ENCODE measurements at places on chromosomes 4 and X. TPM values are rescaled to one million over a fixed set of nuclear protein-coding genes. Genes with fewer than 3 reads are reported as not detected.

DNA sequence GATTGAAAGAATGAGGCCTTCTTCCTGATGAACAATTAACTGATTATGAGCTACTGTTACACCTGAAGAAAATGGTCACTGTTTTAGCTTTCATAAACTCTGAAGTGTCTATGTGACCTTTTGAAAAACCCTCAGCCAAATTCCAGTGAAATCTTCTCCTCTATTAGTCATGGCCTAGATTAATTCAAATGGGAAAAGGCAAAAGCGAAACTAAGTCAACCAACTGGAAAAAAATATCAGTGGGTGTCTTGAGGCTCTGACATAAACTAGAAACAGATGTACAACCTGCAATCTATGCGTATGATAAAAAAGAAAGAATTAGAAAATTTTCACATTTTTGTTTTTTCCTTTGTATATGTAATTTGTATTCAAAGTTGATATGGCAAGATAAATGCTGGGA, 169.4 kb upstream of the BANK1 start:
- H3K27ac ChIP-seq: no peak overlapping the region
- no peak overlapping the region for H3K4me3 ChIP-seq
- H3K4me1 ChIP-seq: no peaks in the 10 kb centered on the region
- H3K27me3 ChIP-seq: no peaks in the 10 kb centered on the region

The ADH1A gene
- not detected for total RNA-seq

DNA sequence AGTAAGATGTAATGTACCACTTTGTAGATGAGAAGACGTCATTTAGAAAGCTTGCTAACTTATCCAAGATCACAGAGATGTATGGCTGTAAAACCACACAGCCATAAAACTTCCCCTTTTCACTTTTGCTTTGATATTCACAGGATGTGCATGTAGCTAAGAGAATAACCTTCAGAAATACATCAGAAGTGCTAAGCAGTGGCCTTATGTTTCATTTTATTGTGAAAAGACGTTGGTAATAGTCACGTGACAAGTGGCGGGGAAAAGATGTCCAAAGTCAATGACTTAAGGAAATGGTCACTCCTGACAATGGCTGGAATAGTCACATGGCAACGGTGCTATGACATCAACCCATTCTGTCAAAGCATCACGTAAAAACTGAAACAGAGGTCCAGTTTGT, 12.9 kb upstream of the WDR17 start:
- no peak overlapping the region for H3K27ac ChIP-seq
- no peaks in the 10 kb centered on the region for H3K4me1 ChIP-seq
- no peak for DNase-seq
- H3K27me3 ChIP-seq: no peaks in the 10 kb centered on the region

The PAGE1 gene
- not detected for total RNA-seq

GRCh38 chrX:53071604-53072417, 10.4 kb upstream of the TSPYL2 start:
- H3K4me1 ChIP-seq: peaks cover 23% of the 10 kb centered on the region
- H3K4me3 ChIP-seq: peak overlapping the region; percentile 59
- H3K27ac ChIP-seq: peak overlapping the region; percentile 86
- no peaks in the 10 kb centered on the region for H3K27me3 ChIP-seq
- H3K36me3 ChIP-seq: no peaks in the 10 kb centered on the region
- DNase-seq: peak; percentile 92

Data from Karpas-422 (cell line).